ENCODE measurements at places on chromosomes 6 and 20.

DNA sequence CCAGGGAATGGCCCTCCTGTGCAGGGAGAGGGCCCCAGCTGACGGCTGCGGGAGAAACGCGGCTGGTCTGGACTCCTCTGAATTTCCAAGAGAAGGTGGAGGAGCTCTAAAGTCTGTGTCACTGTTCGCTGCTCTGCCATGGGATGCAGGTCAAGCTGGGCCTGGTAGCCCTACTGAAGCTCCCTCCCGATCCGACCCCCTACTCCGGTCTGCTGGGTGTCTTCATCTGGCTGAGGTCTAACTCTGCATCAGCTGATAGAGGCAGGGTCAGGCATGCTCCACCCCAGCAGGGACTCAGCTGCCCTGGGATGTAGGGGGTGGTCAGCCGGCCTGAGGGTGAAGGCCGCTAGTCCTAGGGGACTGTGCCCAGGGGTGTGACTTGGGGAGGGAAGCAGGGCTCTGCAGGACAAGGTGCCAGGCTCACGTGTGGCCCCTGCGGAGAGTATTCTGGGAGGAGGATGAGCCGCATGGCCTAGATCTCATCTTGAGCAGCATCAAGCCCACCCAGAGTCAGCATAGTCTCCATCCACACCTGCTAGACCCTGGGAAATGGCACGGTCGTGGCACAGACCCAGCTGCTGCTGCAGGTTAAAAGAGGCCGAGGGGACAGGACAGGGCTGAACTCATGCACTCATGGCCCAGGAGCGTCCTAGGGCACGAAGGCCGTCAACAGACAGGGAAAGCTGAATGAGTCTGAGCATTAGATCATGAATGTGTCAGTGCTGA, 1.4 kb downstream of the CST3 start:
- DNase-seq, result no peak

DNA sequence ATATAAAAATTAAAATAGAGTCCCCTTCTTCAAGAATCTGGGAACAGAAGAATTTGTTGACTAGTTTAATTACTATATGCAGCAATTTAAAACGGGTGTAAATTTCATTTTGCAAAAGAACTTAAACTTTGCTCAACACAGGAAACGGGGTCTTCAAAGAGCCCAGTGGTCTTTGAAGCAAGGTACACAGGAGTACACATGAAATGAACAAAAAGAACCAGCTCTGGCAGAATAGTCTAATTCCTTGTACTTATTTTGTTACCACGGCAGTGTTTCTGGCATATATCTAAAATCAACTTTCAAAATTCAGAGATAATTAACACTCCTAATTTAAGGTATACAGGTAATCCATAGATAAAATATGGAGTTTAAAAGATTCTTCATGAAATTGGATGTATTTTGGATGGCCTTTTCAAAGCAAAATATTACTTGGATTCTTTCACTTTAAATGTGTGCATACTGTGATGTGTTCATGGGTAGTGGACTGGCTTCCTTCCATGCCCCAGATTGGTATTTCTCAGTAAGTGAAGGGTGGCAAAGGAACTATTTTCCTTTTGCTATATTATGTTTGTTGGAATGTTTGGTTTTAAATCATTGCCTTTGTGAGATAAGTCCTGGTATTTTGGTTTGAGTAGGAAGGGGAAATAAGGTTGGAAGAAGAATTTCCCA, 96.8 kb upstream of the THEMIS start:
- DNase-seq, result no peak

- no peak for DNase-seq
Measured at GRCh38 chr6:22613695-22614094, 44.3 kb downstream of the HDGFL1 start.

GRCh38 chr20:34553366-34553867, 5.1 kb upstream of the MAP1LC3A start:
- no peak for DNase-seq

Measured in T-helper 22 cell (primary cell).